ENCODE measurements at places on chromosomes 13 and 19.
A peak's percentile ranks its signal among the peaks of the same experiment; 100 is the strongest.

- DNase-seq, result no peak
These were observed 127.6 kb downstream of the COG6 start for GRCh38 chr13:39783051-39783450.

DNA sequence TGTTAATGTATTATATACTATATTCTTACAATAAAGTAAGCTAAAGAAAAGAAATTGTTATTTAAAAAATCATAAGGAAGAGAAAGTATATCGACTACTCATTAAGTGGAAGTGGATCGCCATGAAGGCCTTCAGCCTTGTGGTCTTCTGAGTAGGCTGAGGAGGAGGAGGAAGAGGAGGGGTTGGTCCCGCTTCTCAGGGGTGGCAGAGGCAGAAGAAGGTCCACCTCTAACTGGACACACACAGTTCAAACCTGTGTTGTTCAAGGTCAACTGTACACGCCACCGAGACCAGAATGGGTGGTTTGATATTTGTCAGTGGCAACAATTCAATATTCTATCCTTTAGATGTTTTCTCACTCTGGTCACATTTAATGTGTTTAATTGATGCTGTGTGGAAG is 67.2 kb downstream of the ALOX5AP start:
- no peak for DNase-seq

DNA sequence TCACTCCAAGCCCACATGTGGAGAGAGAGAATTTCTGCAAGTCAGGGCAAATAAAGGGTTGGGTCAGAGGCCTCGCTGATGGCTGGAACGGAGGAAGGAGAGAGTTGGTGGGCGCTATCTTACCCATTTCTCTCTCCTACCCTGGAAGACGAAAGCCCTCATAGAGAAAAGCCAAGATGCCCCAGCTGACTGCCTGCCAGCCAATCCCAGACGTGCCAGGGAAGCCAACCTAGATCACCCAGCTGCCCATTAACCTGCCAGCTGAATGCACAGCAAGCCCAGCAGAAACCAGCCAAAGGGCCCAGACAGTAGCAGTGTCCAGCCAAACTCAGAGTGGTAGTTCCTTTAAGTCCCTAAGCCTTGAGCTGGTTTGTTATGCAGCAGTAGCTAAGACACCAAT is 167.0 kb upstream of the ZNF507 start:
- no peak for DNase-seq

DNA sequence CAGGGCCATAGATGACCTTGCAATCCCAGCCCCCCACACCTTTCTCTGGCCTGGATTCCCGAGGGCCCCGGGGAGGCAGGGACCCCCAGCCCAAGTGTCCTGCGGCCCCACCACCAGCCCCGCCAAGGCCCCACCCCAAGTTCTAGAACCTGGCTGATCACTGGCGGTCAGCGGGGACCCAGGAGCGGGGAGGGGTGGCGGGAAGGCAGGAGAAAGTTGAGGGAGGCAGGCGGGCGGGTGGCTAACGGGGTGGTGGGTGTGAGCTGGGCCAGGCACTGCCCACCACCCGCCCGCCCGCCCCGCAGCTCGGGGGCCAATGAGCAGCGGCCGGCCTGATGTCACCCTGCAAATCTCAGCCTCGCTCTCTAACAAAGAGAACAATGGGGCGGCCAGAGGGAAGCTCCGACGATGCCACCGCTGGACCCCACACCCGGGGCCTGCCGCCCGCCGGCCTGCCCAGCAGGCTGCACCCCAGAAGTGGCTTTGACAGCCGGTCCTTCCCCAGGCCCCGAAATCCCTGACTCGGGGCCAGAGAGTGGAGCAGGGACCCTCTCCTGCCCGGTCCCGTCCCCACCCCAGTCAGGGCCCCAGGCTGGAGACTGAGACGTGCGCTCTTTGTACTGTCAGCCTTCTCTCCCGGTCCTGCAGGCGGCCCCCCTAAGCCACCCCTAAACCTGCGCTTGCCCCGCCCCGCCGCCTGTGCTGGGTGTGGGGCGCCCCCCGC is 1.6 kb downstream of the MEX3D start:
- DNase-seq, result peak; percentile 86

GRCh38 chr13:111531505-111531904 is 211.1 kb downstream of the TEX29 start:
- DNase-seq, result no peak

Measured in BE2C (cell line).